ENCODE measurements at places on chromosomes 6 and 20. TPM values are rescaled to one million over a fixed set of nuclear protein-coding genes. Genes with fewer than 3 reads are reported as not detected.

DNA sequence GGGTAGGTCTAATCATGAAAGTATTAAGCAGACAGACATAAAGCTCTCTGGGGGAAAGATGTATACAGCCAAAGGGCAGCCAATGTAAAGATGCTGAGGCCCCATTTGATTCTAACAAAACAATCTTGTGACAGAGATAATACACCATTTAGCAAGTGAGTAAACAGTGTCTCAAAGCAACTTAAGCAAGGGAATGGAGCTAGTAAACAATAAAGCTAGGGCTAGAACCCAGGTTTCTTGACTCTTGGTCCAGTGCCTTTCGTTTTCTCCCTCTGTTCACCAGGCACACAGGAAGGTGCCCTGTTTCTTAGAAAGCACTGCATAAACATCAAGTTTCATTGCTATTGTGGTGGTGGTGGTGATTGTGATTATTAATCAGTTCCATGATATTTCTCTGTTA lies 5.1 kb downstream of the ELOVL2 start:
- H3K27me3 ChIP-seq = no peaks in the 10 kb centered on the region
- no peak overlapping the region for H3K4me3 ChIP-seq
- H3K27ac ChIP-seq = no peak overlapping the region
- peaks cover 23% of the 10 kb centered on the region for H3K4me1 ChIP-seq
- no peak for DNase-seq

The CAGE1 gene
- total RNA-seq = 0.26 TPM

GRCh38 chr6:132286298-132287019 lies 114.8 kb downstream of the MOXD1 start:
- no peak overlapping the region for H3K27ac ChIP-seq
- no peak for DNase-seq
- H3K27me3 ChIP-seq = no peaks in the 10 kb centered on the region
- H3K4me3 ChIP-seq = no peak overlapping the region
- no peaks in the 10 kb centered on the region for H3K4me1 ChIP-seq

The KIAA0408 gene
- not detected for total RNA-seq

The DPPA5 gene
- not detected for total RNA-seq

The RIPOR3 gene
- total RNA-seq = 0.18 TPM

The VIP gene
- total RNA-seq = not detected

DNA sequence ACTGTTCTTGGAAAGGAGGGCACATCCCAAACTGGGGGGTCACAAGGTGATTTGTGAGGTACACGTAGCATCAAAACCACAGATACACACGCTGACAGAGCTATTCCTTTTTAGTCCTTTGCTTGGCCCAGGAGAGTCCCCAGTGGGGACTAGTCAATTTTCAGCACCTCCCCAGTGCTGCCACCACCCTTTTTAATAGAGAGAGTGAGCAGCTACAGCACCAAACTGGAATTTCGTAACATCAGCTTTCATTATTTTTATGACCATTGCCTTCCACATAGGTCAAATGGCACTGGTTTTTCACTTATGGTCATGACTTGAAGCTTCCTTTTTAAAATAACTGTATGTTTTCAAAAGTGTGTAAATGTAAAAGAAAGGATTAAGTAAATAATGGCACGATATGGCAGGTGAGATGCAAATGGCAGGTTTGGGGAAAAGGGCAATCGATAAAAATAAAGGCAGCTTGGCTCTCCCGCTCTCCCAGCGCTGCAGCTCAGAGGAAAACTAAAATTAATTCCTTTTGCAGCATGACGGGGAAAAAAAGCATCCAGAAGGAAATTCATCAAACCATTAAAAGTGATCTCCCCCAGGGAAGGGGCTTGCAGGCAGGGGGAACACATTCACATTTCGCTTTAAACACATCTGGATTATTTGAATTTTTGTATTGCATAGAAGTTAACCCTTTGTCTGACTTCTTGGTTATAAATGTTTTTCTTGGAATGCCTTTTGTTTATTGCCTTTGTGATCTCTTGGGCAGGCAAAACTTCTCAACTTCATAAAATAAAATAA lies 95.2 kb downstream of the ANKRD60 start:
- H3K27ac ChIP-seq = no peak overlapping the region
- H3K36me3 ChIP-seq = no peaks in the 10 kb centered on the region
- no peaks in the 10 kb centered on the region for H3K4me1 ChIP-seq
- peaks cover 5% of the 10 kb centered on the region for H3K27me3 ChIP-seq
- DNase-seq = no peak

The SYCP2L gene
- 0.12 TPM for total RNA-seq

- H3K36me3 ChIP-seq = no peaks in the 10 kb centered on the region
- H3K4me1 ChIP-seq = peaks cover 25% of the 10 kb centered on the region
- peak overlapping the region; percentile 70 for H3K27ac ChIP-seq
- H3K4me3 ChIP-seq = no peak overlapping the region
Observed at GRCh38 chr6:14380901-14381828, 263.6 kb downstream of the CD83 start.

- DNase-seq = no peak
- H3K4me3 ChIP-seq = no peak overlapping the region
- no peak overlapping the region for H3K27ac ChIP-seq
- H3K36me3 ChIP-seq = no peaks in the 10 kb centered on the region
Observed at GRCh38 chr20:23005776-23006175, 29.3 kb upstream of the SSTR4 start.

The TFAP2C gene
- total RNA-seq = 25.3 TPM

DNA sequence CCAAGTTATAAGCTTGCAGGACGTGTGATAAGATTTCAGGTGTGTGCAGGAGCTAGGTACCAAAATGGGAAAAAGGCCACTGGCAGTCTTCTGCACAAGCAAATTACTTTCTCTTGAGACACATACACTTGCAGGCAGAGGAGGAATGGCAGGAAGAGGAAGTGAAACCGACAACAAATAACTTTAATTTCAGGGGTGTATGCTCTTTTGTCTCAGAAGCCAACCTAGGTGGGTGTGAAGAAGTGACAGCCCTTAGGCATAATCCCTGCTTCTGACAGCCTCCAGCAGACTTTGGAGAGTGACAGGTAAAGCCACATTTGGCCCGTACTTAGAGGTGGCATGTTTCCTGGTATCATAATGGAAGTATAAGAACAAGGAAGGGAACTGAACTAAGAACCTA lies 118.8 kb upstream of the TRAF3IP2 start:
- H3K27me3 ChIP-seq = no peaks in the 10 kb centered on the region
- no peak for DNase-seq
- H3K36me3 ChIP-seq = no peaks in the 10 kb centered on the region
- no peak overlapping the region for H3K4me3 ChIP-seq
